Chondrocyte (in vitro differentiated cells): ENCODE measurements at places on chromosomes 6 and 20. TPM values are rescaled to one million over a fixed set of nuclear protein-coding genes. Genes with fewer than 3 reads are reported as not detected.

DNA sequence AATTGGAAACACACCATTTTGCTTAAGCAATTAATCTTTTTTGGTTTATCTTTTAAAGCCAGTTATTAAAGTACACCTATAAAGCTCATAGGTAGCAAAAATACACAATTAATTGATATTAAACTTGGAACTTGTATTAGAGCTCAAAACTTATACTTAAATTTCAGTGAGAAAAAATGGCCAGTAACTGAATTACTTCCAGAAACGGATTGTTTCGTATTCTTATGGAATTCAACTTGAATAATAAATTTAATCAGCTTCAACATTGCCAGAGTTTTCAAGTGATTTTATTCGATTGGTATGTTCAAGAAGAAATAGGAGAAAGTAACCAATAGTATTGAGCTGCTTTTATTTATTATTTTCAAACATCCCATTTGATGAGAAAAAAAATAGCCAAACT is 112.7 kb upstream of the PDE10A start:
- no peak overlapping the region for H3K4me3 ChIP-seq
- no peak overlapping the region for H3K27ac ChIP-seq
- peaks cover 6% of the 10 kb centered on the region for H3K27me3 ChIP-seq

GRCh38 chr6:21970569-21971300 is 326.1 kb downstream of the PRL start:
- H3K4me3 ChIP-seq: no peak overlapping the region
- H3K27ac ChIP-seq: no peak overlapping the region
- no peaks in the 10 kb centered on the region for H3K27me3 ChIP-seq
- H3K4me1 ChIP-seq: peaks cover 9% of the 10 kb centered on the region

GRCh38 chr20:49846206-49846807 is 33.7 kb downstream of the SLC9A8 start:
- no peak for DNase-seq
- no peaks in the 10 kb centered on the region for H3K27me3 ChIP-seq
- no peak overlapping the region for H3K27ac ChIP-seq

The SPEF1 gene
- total RNA-seq: 0.12 to 0.60 TPM in 2 of 3 replicates, not detected in the other

GRCh38 chr6:53929041-53929820 is 134.4 kb downstream of the LRRC1 start:
- no peak overlapping the region for H3K4me3 ChIP-seq
- H3K36me3 ChIP-seq: peaks cover 6% of the 10 kb centered on the region
- no peak for DNase-seq
- H3K27ac ChIP-seq: no peak overlapping the region

The SRMS gene
- total RNA-seq: not detected in 3 replicates

DNA sequence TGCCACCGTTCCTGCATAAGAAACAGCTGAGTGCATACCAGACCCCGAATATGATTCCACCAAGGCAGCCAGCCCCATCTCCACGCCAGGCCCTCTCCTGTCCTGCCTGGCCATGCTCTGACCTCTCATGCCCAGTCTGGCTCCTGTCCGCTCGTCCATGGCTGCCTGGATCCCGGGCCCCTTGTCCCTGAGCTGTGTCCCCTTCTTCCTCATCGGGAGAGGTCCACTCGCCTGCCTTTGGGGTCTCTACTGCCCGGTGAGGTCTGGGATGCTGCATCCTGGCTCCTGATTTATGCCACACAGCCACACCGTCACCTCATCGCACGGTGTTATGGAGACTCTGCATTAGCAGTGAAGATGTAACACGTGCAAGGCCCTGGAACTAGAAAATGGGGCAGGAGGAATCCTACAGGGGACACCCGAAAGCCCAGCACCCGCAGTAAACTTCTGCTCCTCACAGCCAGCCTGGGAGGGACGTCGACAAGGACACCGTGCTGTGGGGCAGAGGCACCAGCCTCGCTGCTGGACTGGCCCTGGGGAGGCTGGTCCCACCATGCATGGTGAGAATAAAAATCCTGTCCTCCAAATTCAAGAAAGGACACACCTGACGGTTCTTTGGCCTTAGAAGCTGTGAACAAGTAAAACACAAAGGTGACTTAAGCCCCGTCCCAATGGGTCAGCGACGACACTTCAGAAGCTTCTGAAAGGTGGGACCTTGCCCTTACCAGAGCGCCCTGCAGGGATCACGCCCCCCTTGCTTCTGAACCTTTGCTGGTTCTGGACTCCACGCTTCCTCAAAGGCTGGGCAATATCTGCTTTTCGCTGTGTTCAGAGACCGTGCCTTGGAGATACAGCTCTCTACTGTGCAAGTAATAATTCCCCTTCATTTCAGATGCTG is 103.0 kb downstream of the DLL1 start:
- DNase-seq: no peak
- H3K27me3 ChIP-seq: peaks cover 12% of the 10 kb centered on the region
- H3K36me3 ChIP-seq: no peaks in the 10 kb centered on the region
- H3K4me3 ChIP-seq: no peak overlapping the region
- H3K27ac ChIP-seq: no peak overlapping the region
